Keratinocyte (primary cell): ENCODE measurements at places on chromosomes 3 and 15.

- H3K4me3 ChIP-seq: no peak overlapping the region
- no peaks in the 10 kb centered on the region for H3K4me1 ChIP-seq
- H3K27ac ChIP-seq: no peak overlapping the region
- H3K27me3 ChIP-seq: no peaks in the 10 kb centered on the region
- no peak for DNase-seq
Measured at GRCh38 chr3:101319531-101319930, 844 bp downstream of the IMPG2 start.

- no peak overlapping the region for H3K4me3 ChIP-seq
- H3K36me3 ChIP-seq: no peaks in the 10 kb centered on the region
- H3K4me1 ChIP-seq: peaks cover 23% of the 10 kb centered on the region
- H3K27me3 ChIP-seq: no peaks in the 10 kb centered on the region
- peak overlapping the region; percentile 11 for H3K27ac ChIP-seq
- DNase-seq: no peak
Measured at GRCh38 chr3:67017211-67017610, 19.1 kb downstream of the KBTBD8 start.

- DNase-seq: no peak
- H3K36me3 ChIP-seq: peaks cover 6% of the 10 kb centered on the region
- H3K4me3 ChIP-seq: no peak overlapping the region
- H3K27me3 ChIP-seq: no peaks in the 10 kb centered on the region
- H3K4me1 ChIP-seq: no peaks in the 10 kb centered on the region
Measured at GRCh38 chr3:38267662-38268061, 2.0 kb downstream of the SLC22A13 start.

GRCh38 chr3:96843505-96844203 lies 29.3 kb downstream of the EPHA6 start:
- H3K4me3 ChIP-seq: no peak overlapping the region
- H3K4me1 ChIP-seq: no peaks in the 10 kb centered on the region
- no peak overlapping the region for H3K27ac ChIP-seq
- H3K36me3 ChIP-seq: no peaks in the 10 kb centered on the region
- no peaks in the 10 kb centered on the region for H3K27me3 ChIP-seq

DNA sequence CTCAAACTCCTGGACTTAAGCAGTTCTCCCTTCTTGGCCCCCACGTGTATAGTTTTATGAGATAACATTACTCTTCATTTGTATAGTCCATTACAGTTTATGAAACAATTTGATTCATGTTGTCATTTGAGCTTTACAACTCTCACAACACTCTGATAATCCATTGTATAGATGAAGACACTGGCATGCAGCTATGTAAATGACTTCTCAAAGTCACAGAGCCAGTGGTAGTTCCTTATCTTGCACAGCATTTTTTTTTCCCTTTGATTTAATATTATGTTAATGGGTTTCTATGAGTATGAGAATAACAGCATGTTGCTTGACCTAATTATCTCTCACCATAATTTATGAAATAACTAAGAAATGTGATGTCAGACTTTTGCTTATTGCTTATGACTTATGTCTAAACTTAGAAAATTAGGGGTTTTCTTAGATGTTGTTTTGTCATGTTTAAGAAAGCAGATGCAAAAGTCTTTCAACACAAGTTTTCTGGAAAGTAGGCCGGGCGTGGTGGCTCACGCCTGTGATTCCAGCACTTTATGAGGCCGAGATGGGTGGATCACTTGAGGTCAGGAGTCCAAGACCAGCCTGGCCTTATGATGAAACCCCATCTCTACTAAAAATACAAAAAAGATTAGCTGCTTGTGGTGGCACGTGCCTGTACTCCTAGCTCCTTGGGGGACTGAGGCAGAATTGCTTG lies 13.3 kb downstream of the VPS8 start:
- no peaks in the 10 kb centered on the region for H3K4me1 ChIP-seq
- H3K36me3 ChIP-seq: peaks cover 3% of the 10 kb centered on the region
- H3K27me3 ChIP-seq: no peaks in the 10 kb centered on the region

DNA sequence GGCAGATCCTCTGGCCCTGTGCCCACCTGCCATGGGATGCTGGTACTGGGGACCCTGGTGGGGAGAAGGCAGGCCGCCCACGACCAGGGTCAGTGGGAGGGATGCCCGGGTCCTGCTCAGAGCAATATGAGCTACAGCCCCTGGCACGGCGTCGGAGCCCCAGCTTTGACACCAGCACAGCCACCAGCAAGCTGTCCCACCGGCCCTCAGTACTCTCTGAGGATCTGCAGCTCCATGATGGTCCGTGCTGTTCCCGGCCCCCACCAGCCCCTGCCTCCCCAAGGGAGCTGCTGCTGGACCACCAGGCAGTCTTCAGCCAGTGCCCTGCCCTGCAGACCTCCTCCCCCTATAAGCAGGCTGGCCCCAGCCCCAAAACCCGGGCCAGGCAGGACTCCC lies 11.5 kb downstream of the DISP2 start:
- H3K36me3 ChIP-seq: no peaks in the 10 kb centered on the region
- no peak for DNase-seq
- peaks cover 4% of the 10 kb centered on the region for H3K27me3 ChIP-seq

- no peak overlapping the region for H3K4me3 ChIP-seq
- H3K27me3 ChIP-seq: no peaks in the 10 kb centered on the region
- no peak for DNase-seq
- H3K4me1 ChIP-seq: no peaks in the 10 kb centered on the region
- no peak overlapping the region for H3K27ac ChIP-seq
Measured at GRCh38 chr3:155884292-155884691, 13.8 kb downstream of the GMPS start.

GRCh38 chr3:172098698-172099494 lies 59.5 kb downstream of the FNDC3B start:
- no peaks in the 10 kb centered on the region for H3K36me3 ChIP-seq
- no peak for DNase-seq
- no peak overlapping the region for H3K4me3 ChIP-seq
- peaks cover 61% of the 10 kb centered on the region for H3K4me1 ChIP-seq
- H3K27ac ChIP-seq: no peak overlapping the region

- no peak for DNase-seq
- H3K27ac ChIP-seq: no peak overlapping the region
- no peaks in the 10 kb centered on the region for H3K36me3 ChIP-seq
- no peaks in the 10 kb centered on the region for H3K27me3 ChIP-seq
- H3K4me3 ChIP-seq: no peak overlapping the region
Measured at GRCh38 chr3:6770397-6770690, 90.6 kb upstream of the GRM7 start.

GRCh38 chr3:119294696-119295671 lies 801 bp downstream of the ARHGAP31 start:
- no peak for DNase-seq
- H3K36me3 ChIP-seq: no peaks in the 10 kb centered on the region
- H3K4me3 ChIP-seq: peak overlapping the region; percentile 83
- H3K27me3 ChIP-seq: no peaks in the 10 kb centered on the region

- H3K27me3 ChIP-seq: no peaks in the 10 kb centered on the region
- DNase-seq: no peak
- peak overlapping the region; percentile 67 for H3K4me3 ChIP-seq
- H3K36me3 ChIP-seq: no peaks in the 10 kb centered on the region
Measured at GRCh38 chr15:84747416-84748273, 747 bp upstream of the ZNF592 start.

DNA sequence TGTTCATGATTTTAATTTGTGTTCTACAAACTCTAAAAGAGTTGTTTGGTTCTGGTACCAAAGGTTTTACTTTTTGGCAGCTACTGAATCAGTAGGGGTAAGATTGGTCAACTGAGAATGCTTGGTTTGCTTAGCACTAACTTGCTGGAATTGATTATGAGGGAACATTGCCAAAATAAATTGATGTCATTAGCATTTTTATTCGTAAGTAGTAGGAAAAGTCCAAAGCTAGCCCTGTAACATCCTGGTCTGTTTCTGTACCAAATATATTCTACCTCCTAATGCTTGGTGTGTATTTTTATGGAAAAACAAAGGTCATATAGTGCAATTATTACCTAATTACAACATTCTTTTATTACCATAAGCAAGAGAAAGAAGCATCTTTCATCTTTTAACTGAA lies 35.9 kb upstream of the KPNA4 start:
- H3K36me3 ChIP-seq: no peaks in the 10 kb centered on the region
- H3K4me3 ChIP-seq: no peak overlapping the region
- H3K27ac ChIP-seq: no peak overlapping the region
- H3K4me1 ChIP-seq: no peaks in the 10 kb centered on the region

- H3K4me1 ChIP-seq: peaks cover 18% of the 10 kb centered on the region
- no peak overlapping the region for H3K4me3 ChIP-seq
- DNase-seq: no peak
Measured at GRCh38 chr3:52895418-52895817, 1.9 kb downstream of the STIMATE start.
